Activated T-cell treated with anti-CD3 and anti-CD28 coated beads, Interleukin-2, amount 50 U/mL, for 72 hours (primary cell): ENCODE measurements at places on chromosomes 12 and 14.

- DNase-seq: no peak
Observed at GRCh38 chr12:99253068-99253467, 394.5 kb upstream of the GARIN6 start.

- DNase-seq: no peak
Observed at GRCh38 chr14:22926316-22926715, 2.9 kb downstream of the PRMT5 start.

DNA sequence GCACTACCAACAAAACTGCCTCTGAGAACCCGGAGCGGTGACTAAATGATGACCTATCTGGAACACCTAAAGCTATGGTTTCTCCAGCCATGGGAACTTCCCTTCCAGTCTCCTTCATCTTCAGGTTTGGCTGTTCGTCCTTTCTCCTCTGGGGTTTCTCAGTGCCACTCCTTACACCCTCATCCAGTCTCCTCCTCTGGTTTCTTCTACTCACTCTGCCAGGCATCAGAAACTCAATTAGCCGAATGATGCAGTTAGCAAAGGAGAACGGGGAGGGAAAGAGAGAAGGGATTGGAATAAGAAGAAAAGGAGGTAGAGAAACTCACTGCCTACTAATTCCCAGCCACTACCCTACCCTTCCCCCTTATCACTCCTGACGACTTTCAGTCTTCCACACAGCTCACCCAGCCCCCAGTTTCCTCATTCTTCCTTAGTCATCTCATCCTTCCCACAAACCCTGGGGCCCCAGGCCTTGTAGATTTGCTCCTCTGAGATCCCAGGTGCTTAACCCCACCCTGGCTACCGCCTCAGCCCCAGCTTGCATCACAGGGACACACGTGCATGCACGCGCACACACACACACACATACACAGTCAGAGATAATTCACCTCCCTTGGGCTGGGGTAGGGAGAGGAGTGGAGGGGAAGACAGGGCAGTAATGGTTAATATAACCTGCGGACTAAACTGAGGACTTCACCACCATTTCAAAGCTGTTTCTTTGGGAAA, 13.0 kb downstream of the FGD6 start:
- no peak for DNase-seq

DNA sequence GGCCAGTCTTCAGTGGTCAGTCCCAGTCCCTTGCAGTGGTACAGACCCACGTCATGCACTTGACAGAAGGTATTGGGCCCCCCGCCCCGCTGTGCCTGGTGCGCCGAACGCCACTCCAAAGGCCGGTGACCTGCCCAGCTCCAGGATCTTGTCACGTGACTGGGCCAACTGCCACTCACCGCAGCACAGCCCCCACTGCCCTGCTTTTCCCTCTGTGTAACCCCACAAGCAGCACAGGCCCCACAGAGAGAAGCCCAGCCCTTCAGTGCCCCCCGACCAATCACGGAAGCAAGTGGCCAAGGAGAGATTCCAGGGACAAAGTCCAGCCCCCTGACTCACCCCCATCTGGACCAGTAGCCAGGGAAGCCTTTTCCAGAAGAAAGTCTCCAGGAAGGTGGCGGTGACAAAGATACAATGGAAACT, 498 bp downstream of the GPR132 start:
- DNase-seq: no peak

GRCh38 chr14:60563113-60563512, 54.2 kb downstream of the SIX6 start:
- DNase-seq: no peak

DNA sequence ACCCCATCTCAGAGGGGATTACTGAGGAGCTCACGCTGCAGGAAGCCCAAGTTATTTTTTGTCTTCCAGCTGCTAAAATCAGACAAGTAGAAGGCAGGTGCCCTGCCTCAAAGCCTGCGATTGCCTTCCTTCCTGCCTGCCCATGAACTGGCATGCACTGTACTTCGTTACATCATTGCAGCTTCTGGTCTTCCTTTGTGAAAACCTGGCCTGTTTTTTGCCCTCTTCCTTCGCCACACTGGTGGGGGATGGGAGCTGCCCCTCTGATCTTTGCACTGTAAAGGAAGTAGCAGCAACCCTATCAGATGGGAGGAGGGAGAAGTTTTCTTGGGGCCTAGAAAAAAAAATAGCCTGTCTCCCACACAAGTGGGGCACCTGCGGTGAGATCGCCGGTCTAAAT, 1098.7 kb downstream of the BCL11B start:
- DNase-seq: no peak

GRCh38 chr12:2052826-2053678, at the start of gene CACNA1C:
Gene CACNA1C, plus strand, starts transcription at chr12:2052987. Its CDS starts 576 bp downstream, at chr12:2053563.
- peak; percentile 59 for DNase-seq

GRCh38 chr14:95452176-95452892, 64.1 kb downstream of the SYNE3 start:
- DNase-seq: no peak

- DNase-seq: no peak
Observed at GRCh38 chr12:45350861-45351260, 135.0 kb downstream of the ANO6 start.

- DNase-seq: no peak
Observed at GRCh38 chr12:38547586-38547985, 231.0 kb downstream of the ALG10B start.

- DNase-seq: no peak
Observed at GRCh38 chr14:90577661-90578282, 180.9 kb downstream of the CALM1 start.

GRCh38 chr12:123270214-123271000, 1.2 kb downstream of the CDK2AP1 start:
- DNase-seq: peak; percentile 27

- DNase-seq: peak; percentile 44
Observed at GRCh38 chr14:102819747-102820330, 42.6 kb downstream of the TRAF3 start.

DNA sequence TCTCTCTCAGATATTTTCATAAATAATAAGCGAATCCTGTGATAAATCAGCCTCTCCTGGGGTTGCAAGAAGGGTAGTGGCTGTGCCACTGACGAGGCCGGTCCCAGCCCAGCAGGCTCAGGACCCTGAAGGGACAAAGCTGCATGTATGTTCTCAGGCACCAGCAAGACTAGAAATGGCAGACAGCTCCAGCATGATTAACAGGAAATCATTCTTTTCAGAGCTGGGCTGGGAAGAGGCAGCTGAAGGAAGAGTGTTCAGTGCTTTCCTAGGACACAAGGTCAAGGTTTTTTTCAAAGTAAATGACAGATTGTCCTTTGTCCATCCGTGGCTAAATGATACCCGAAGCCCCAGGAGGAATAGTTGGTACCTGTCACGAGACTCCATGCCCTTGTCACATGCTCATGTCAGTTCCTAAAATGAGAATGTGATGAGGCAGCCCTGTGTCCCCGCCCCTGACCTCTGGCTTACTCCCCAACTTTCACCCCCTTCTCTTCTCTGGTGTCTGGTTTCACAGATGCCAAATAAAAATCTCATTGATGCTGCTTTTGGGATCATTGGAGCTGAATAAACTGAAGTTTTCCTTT, 65.1 kb downstream of the PPP1R36 start:
- no peak for DNase-seq

DNA sequence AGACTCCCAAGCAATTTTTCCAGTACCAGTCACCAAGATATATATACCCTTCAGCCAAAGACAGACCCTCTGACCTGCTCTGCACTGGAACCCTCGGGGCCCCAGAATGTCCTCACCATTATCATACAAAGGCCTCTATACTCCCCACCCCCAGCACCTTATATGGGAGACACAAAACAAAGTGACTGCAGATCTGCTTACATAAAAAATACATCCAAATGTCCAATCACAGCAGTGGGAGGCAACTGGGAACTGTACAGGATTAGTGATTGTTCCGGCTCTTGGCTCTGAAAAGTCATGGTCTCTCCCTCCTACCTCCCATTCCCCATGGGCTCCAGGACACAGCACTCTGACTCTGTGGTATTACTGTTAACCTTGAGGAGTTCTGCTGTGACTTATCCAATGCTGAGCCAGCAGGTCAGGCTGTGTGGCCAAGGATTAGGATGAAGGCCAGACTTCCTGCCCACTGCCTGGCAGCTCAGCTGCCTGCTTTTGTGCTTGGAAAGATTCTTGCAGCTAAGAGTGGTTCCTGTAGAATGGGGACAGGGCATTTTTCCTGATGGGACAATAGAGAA, 13.7 kb downstream of the OXA1L start:
- DNase-seq: no peak

DNA sequence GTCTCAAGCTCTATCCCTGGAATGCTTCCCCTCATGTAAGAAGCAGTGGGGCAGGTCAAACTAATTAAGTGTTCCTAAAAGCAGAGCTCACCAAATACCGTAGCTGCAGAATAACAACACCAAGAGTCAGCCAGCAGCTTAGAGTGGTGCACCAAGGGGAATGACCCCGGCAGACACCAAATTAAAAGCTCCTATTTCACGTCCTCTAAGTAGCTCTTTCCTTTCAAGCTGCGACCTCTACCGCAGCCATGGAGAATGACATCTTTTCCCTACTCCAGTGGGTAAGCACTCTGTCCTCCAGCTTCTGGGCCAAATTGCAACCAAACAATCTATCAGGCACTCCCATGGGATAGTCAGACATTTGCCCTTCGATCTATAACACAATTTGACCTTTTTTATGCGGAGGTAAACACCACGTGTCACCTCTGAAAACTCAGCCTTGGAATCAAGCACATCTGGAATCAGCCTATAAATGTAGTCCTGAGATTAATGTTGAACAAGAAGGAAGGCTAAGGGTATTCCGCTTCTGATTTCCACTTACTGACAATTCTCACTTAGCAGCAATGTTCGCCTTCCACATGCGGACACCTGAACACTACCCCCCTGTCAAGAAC, 67.6 kb upstream of the CDKN3 start:
- peak; percentile 22 for DNase-seq

DNA sequence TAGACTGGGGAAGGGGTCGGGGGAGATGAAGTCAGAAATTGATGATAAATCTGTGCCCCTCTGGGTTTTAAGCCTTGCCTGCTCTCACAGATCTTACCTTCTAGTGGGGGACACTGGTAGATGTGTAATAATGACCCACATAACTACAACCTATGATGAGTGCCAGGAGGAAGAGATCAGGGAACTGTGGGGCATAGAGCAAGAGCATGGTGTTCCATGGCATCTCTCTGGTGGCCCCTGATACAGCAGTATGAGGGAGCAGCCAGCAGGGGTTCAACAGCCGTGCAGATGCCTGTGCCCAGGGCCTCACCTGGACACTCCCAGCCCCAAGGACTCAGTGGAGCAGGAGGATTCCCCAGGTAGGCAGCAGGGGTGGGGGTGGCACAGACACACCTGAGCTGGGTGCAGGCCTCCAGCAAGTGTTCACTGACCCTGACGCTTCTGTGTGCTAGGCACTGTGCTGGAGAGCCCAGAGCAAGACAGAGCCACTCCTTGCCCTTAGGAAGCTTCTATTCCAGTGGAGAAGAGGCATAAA, 5.0 kb downstream of the ACACB start:
- no peak for DNase-seq

GRCh38 chr14:28381656-28382055, 384.9 kb upstream of the FOXG1 start:
- no peak for DNase-seq

DNA sequence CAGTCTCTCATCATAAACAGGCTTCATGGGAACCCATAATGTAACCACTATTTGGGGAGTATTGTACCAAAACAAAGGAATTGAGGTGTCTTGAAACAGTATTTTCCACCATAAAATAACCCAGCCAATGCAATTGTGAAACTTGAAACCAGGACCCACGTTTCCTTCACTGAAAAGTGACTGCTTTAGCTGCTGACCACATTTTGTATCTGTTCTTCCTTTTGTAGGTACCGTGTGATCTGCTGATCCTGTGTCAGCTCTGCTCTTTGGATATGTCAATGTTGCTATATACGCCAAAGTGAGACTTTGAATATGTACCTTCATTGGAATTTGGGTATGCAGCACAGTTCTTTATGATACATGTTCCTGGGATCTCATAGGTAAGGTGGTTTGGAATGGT, 95.1 kb upstream of the CNTN1 start:
- DNase-seq: no peak

DNA sequence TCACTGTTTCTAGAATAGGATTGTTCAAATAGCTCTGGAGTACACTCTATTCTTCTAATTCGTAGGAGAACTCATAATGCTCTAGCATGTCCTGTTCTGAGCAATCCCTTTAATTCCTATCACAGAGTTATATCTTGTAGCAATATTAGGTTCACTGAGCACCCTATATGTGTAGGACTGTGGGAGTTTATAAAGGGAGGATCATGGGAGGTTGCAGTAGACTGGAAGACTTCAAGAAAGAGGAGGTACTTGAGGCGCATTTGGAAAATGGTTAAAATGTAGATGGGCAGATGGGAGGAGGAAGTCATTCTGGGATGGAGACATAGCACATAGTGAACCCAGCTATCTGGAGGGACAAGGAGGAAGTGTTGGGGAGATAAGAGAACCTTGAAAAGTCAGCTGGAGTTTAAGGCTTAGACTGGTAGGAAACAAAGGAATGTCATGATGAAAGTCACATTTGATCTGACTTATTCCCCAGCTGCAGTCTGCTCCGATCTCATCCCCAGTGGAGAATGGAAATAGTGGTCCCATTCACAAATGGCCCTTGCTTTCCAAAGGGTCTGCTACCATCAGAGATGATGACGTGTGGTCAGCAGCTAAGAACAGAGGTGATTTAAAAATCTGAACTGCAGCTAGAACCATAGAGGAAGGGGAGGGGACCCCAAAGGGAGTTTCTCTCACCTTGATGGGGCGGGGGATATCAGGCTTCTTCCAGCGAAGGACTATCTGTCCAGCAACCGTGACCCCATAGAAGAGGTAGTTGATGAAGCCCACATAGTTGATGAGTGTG, 10.1 kb upstream of the CEBPE start:
- DNase-seq: no peak

- DNase-seq: peak; percentile 3
Observed at GRCh38 chr12:94706250-94706661, 55.9 kb upstream of the TMCC3 start.

DNA sequence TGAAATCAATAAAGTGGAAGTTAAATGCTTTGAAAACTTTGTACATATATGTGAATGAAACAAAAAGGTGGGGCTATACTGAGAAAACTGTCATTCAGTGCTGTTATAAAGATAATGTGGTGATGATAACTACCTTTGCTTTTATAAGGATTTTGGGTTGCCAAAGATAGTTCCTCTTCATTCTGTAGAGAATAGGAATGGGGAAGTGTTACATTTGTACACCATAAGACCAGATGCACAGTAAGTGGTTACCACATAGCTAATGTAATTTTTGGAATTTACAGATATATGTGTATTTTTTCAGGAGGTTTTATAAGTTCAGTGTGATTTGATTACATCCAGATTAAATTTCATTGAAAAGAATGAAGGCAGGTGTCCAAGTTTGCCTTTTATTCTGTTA, 18.1 kb downstream of the RAB21 start:
- DNase-seq: no peak
